ENCODE measurements at places on chromosomes 4 and X.

- DNase-seq: no peak
These were observed 94.1 kb downstream of the RLIM start for GRCh38 chrX:74520291-74520690.

GRCh38 chr4:24611575-24611974, 27.2 kb upstream of the DHX15 start:
- DNase-seq: no peak

- no peak for DNase-seq
These were observed 4.8 kb upstream of the TENM3 start for GRCh38 chr4:182238355-182238931.

- no peak for DNase-seq
These were observed 92.6 kb upstream of the TRPC3 start for GRCh38 chr4:122044501-122044900.

- DNase-seq: no peak
These were observed 2163.0 kb upstream of the AGA start for GRCh38 chr4:179605196-179605595.

GRCh38 chr4:174018236-174018635, 265.2 kb downstream of the FBXO8 start:
- DNase-seq: no peak

- DNase-seq: no peak
These were observed 167.8 kb upstream of the NAP1L5 start for GRCh38 chr4:88865466-88865865.

DNA sequence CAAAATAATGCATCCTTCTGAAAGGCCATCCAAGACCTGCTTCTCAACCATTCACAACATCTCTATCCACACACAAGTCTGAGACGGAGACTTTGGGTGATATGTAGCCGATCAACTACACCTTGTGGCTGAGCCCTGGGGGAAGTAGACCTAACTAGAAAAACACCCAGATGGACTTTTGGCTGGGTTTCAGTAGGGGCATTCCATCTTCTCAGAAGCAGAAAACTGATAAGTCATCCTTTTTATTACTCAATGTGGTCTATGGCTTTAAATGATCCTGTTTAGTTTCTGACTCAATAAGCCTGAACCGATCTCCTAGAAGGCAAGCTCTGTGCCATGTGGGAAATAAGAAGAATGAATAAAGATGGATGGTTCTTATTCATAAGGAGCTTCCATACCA, 82.5 kb upstream of the AFF2 start:
- DNase-seq: no peak

GRCh38 chr4:84680956-84681355, 98.0 kb downstream of the CDS1 start:
- DNase-seq: no peak

DNA sequence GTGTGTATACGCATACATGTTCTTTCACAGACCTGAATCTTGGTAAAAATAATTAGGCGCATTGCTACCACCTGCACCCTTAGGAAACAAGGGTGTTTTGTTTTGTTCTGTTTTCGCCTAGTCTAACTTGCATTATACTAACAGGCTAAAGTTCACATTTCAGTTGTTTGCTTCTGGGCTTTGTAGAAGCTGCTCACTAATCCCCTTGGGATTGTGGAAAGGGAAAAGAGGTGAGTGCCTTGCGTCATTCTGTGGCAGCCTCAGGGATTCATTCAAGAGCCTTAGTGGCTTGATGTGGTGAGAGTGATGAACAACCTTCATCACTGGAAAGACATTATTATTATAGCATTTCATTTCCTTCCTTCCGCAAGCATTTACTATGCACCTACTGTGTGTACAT, 331.1 kb downstream of the ADGRL3 start:
- no peak for DNase-seq
